Activated CD4-positive, alpha-beta T cell treated with anti-CD3 and anti-CD28 coated beads for 48 hours (primary cell): ENCODE measurements at places on chromosomes 1 and 21.

- no peak for DNase-seq
These were observed 216.4 kb downstream of the VAV3 start for GRCh38 chr1:107748531-107748930.

GRCh38 chr1:68213843-68214242 is 18.5 kb downstream of the WLS start:
- no peak for DNase-seq

DNA sequence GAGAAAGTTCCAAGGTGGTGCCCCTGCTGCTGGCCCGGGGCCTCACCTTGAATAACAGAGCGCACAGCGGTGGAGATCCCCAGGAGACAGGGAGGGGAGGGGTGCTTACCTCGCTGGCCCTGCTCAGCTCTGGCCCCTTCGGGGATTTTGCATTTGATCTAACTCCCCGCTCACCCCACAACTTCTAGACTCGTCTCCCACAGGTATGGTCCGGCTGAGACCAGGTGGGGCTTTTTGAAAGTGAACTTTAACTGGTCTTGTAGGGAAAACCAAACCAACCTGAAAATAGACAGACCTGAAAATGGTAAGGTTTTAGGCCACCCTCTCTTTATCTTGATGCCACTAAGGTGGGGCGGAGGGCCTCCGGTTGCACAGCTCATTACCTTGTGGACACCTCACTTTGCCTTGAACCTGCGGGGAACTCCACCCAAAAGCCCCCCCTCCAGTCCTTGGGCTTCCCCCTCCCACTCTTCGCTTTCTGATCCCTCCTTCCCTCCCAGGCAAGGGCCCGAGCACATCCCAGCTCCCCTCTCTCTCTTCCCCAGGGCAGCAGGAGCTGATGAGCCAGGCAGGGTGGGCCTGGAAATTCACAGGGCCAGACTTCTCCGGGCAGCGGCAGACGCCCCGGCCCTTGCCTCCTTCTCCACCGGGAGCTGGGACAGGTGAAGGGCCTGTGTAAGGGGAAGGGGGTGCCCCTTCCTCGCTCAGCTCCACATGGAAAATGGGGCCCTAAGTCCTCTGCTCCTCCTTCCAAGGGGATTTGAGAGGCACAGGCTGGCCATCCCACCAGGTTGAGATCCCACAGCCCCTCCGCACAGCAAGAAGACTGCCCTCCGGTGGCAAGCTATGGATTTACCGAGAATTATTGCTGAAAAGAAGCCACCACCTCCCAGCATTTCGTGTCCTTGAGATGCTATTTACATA is 16.1 kb downstream of the TNFRSF8 start:
- DNase-seq, result peak; percentile 74

DNA sequence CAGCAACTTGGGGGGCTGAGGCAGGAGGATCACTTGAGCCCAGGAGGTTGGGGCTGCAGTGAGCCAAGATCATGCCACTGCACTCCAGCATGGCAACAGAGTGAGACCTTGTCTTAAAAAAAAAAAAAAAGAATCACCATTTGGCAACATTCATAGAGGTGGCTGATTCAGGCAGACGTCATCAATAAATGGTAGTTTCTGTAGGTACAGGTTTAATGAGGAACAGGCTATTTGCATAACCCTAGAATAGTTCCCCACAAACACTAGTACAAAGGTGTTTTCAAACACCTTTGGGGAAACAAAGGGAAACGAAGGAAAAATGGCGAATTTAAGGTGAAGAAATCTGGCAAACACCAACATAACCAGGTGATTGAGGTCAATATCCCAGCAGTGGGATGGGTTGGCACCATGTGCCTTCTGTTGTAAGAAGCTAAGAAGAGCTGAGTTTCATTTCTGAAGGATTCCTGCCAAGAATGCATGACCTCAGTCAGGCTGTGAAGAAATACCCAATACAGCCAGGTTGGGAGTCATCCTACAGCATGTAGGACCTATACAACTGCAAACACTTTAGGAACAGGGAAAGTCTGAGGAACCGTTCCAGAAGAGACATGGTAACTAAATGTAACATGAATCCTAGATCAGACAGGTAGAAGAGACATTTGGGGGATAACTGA is 5.6 kb downstream of the LPAR3 start:
- no peak for DNase-seq

DNA sequence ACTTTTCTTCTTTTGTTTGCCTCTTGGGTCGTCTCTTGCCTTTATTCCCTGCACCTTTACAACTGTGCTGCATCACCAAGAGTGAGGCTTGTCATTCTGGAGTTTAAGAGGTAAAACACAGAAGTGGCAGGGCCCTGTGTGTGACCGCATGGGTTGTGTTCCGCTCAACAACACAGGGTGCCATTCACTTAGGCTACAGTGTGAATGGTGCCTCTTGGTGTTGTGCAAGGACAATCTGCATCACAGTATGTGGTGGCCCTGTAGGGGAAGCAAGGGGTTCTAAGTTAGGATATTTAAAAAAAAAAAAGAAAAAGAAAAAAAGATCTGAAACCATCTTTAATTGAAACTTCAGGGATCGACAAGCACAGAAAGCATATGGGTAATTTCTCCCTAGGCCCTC is 38.2 kb downstream of the BRINP2 start:
- DNase-seq, result no peak

- no peak for DNase-seq
These were observed 74.7 kb downstream of the MEGF6 start for GRCh38 chr1:3536420-3537195.
